EL (cell line): ENCODE measurements at places on chromosomes 16 and 17.

GRCh38 chr17:75433218-75433783 lies 23.1 kb upstream of the TMEM94 start:
- no peak for DNase-seq

DNA sequence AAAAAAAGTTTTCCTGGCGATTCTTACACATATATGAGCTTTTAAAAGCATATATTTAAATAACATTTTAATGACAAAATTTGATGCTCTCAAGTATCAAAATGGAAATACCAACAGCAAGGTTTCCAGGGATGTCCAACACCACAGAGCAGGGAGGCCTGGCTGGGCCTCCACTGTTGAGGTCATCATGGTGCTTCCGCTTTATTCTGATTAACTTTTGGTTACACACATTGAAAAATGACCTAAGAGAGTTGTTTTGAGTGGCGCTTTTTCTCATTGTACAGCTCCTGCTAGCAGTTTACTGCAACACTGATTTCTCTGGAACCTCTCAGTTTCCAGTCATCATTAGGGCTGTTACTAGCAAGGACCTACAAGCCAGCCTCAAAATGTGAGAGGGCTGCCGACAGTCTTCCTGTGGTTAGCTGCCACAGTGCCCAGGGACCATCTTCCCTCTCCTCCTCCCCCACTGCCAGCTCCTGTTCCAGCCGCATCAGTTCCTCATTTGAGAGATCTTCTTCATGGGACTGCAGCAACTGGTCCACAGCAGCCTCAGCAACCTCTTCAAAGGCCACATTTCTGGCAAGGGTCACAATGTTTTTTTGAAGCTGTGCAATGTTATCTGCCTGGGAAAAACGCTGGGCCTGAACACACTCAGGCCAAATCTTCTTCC lies 21.3 kb downstream of the DEF8 start:
- no peak for DNase-seq

DNA sequence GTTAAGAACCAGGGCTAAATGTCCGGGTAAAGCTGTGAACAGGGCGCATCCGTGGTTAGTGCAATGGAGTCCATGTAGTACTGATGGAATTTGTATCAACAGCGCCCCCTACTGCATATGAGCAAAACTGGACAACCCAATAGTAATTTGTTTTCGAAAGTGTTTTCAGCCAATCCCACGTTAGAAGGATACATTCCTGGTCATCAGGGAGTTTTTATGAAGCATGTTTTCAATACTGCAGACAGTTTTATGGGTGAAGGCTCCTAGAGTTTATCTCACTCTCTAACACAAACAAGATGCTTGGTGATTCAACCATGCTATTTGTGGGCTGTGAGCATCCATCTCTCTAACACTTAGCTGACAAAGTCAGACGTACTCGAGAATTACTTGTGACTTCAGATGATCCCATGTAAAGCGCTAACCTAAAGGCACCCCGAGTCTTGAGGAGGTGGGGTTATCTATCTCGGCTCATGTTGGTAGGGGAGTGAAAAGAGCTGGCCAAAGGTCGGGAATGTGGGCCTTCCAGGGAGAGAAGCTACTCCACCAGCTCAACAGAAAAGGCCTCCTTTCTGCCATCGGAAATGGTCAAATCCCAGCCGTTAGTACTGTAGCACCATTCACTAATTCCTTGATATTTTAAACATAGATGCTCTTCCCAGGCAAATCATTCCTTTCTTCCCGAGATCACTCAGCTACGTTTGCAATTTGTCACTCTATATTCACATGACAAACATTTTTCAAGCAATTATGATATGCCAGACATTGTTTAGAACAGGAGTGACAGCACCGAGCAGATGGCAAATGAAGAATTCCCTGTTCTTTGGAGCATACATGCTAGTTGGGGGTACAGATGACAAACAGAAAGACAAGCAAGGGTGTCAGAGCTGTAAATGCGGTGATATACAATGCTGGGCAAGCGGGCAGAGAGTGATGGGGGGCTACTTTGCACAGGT lies 46.9 kb upstream of the HNF1B start:
- peak; percentile 31 for DNase-seq

DNA sequence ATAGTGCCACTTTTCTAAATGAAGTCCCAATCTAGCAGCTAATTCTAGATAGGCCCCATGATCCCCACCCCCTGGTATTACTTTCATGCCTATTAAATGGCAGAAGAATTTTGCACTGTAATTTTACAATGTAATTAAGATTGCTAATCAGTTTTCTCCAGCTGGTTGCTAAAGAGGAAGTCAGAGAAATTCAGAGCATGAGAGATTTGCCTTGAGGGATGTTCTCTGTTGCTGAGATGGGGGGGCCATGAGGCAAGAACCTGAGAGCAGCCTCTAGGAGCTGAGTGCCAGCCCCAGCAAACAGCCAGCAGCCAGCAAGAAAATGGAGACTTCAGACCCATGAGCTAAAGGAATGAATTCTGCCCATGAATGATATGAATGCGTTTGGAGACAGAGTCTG lies 38.9 kb downstream of the SHCBP1 start:
- DNase-seq, result no peak

DNA sequence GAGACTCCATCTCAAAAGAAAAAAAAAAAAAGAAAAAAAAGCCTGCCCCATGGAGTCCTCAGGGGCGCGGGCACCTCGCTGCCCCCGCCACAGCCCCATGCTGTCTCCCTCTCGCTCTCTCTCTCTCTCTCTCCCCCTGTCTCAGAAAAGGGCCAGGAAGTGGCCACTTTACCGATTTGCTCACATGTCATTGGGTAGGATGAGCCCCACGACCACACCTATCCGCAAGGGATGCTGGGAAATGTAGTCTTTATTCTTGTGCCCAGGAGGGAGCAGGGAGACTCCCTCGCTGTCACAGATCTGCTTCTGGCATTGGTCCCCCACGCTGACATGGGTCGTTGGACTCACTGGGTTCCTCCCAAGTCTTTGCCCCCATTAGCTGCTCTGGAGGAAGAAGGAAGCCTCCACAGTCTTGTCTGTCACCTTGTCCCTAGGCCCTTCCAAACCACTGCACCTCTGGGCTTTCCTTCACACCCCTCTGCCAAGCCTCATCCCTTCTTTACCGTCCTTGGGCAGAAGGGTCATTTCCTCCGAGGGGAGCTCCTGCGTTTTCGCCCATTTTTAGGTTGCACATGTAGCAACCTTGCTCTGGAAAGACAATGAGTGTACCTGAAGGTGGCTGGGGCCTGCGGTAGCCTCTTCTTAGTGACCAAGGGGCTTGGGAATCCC lies 6.9 kb upstream of the GJD3 start:
- no peak for DNase-seq
